WTC11 (cell line): ENCODE measurements at places on chromosomes 6 and 20.

GRCh38 chr20:45344168-45344860 is 3.9 kb downstream of the SDC4 start:
- peaks cover 5% of the 10 kb centered on the region for H3K36me3 ChIP-seq
- no peak overlapping the region; the same call in 1 of the 2 replicates for H3K4me3 ChIP-seq
- peaks cover 83% of the 10 kb centered on the region for H3K4me1 ChIP-seq
- no peaks in the 10 kb centered on the region for H3K27me3 ChIP-seq

GRCh38 chr6:17027441-17027840 is 74.4 kb upstream of the STMND1 start:
- H3K4me3 ChIP-seq = no peak overlapping the region
- no peaks in the 10 kb centered on the region; the same call in 1 of the 2 replicates for H3K27me3 ChIP-seq
- peaks cover 10% of the 10 kb centered on the region for H3K4me1 ChIP-seq
- H3K36me3 ChIP-seq = peaks cover 21% of the 10 kb centered on the region
- DNase-seq = no peak
- no peak overlapping the region for H3K27ac ChIP-seq

- H3K4me3 ChIP-seq = no peak overlapping the region
- H3K27ac ChIP-seq = no peak overlapping the region
- no peaks in the 10 kb centered on the region; the same call in 1 of the 2 replicates for H3K27me3 ChIP-seq
These were observed 83.1 kb downstream of the IYD start for GRCh38 chr6:150451807-150452427.

- no peak for DNase-seq
- H3K27ac ChIP-seq = no peak overlapping the region
- no peaks in the 10 kb centered on the region for H3K36me3 ChIP-seq
- no peak overlapping the region for H3K4me3 ChIP-seq
- H3K4me1 ChIP-seq = peaks cover 19% of the 10 kb centered on the region
These were observed 3.4 kb upstream of the RNF217 start for GRCh38 chr6:124958759-124959354.

GRCh38 chr6:160667639-160668481 is 3.8 kb upstream of the LPA start:
- H3K36me3 ChIP-seq = no peaks in the 10 kb centered on the region
- peaks cover 2% of the 10 kb centered on the region for H3K4me1 ChIP-seq

DNA sequence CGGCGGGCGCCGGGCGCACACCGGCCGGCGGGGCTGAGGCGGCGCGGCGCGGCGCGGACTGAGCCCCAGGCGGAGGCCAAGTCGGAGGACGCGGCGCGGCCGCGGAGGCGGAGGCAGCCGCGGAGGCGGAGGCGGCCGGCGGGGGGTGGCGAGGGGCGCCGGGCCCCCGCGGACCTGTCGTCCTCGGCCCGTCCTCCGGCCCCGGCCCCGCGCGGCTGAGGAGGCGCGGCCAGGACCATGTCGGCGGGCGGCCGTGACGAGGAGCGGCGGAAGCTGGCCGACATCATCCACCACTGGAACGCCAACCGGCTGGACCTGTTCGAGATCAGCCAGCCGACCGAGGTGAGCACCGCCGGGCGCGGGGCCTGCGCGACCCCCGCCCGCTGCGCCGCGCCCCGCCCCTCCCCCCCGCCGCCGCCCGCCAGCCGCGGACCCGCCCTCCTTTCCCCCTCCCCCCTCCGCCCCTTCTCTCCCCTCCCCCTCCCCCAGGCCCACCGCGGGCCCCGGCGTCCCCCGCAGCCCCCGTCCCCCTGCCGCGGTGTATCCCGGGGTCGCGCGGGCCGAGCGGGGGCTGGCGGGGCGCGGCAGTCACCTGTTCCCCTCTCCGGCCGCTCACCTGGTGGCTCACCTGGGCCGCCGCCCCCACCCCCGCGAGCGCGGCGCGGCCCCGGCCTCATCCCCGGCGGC is at the start of gene AFDN:
TSS of gene AFDN (plus strand) at position 16 of the 687 bp plus-strand sequence. CDS start at position 238, 222 bp downstream.
- H3K4me3 ChIP-seq = peak within 1 kb of the TSS; percentile 94
- peaks cover 5% of the 10 kb centered on the region; the same call in 1 of the 2 replicates for H3K27me3 ChIP-seq
- peak; percentile 47 for DNase-seq

- peaks cover 18% of the 10 kb centered on the region for H3K4me1 ChIP-seq
- 0 out of 2 replicates have a peak, but pooled peaks cover under 1% of the 10 kb centered on the region for H3K36me3 ChIP-seq
- no peak overlapping the region for H3K27ac ChIP-seq
- no peaks in the 10 kb centered on the region for H3K27me3 ChIP-seq
- H3K4me3 ChIP-seq = no peak overlapping the region
These were observed 84.5 kb downstream of the SLC16A10 start for GRCh38 chr6:111171577-111172400.

DNA sequence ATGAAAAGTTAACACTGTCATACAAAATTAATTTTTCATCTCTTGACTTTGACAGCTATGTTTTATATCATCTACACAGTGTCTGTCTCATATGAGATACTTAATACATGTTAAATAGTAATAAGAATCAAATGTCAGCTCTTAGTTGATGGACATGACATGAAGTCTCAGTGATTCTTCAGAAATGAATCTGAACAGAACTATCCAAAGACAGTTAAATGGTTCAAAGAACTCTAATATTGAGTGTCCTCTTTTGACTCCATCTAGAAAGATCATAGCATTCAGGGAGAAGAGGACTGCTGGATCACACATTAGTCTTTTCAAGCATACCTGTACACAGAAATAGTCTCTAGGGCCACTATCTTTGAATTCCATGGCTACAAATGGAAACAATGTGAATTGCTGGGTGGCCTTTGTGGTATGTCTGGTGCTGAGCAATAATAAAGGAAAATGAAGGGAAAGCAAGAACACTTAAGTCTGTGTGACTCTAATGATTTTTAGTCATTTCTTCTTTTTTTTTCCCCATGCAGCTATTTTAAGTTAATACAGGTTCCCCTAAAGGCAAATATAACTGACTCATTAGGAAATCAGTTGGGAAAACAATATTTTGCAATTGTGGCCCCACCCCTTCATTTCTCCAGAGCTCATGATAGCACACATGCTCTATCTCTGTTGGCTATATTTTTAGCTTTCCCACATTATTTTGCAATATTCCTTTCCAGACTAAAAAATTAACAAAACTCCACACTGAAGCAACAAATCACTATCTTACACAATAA is 367.5 kb downstream of the GRIK2 start:
- no peaks in the 10 kb centered on the region for H3K27me3 ChIP-seq
- H3K36me3 ChIP-seq = no peaks in the 10 kb centered on the region
- H3K27ac ChIP-seq = no peak overlapping the region
- H3K4me1 ChIP-seq = peaks cover 47% of the 10 kb centered on the region
- no peak overlapping the region for H3K4me3 ChIP-seq
- DNase-seq = no peak

- no peaks in the 10 kb centered on the region for H3K27me3 ChIP-seq
- H3K36me3 ChIP-seq = no peaks in the 10 kb centered on the region
- peaks cover 25% of the 10 kb centered on the region for H3K4me1 ChIP-seq
- H3K27ac ChIP-seq = peak overlapping the region; percentile 47; the same call in 1 of the 2 replicates
- H3K4me3 ChIP-seq = no peak overlapping the region
These were observed 67.2 kb upstream of the DEFB112 start for GRCh38 chr6:50116797-50117542.

- H3K27me3 ChIP-seq = no peaks in the 10 kb centered on the region; the same call in none of the 2 replicates
- H3K36me3 ChIP-seq = no peaks in the 10 kb centered on the region
- no peak for DNase-seq
These were observed 153.2 kb upstream of the TOP1 start for GRCh38 chr20:40875116-40876085.

DNA sequence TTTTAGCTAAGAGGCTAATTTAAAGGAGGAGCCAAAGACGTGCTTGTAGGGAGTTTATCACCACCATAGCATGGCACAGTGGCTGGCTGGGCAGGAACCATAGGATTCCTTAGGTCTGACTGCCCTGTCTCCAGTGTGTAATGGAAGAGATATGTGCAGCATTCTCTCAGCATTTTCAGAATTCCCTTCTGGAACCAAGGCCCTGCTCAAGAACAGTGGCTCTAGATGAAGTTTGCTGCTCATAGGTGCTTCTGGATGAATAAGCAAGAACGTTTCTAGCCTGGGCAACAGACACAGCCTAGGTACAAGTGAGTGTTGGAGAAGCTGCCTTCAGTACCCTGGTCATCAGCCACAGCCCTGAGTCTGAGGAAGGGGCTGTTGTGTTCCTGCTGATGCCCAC is 69.1 kb downstream of the LCA5 start:
- peaks cover 20% of the 10 kb centered on the region for H3K4me1 ChIP-seq
- no peaks in the 10 kb centered on the region for H3K36me3 ChIP-seq
- no peak for DNase-seq
- H3K4me3 ChIP-seq = no peak overlapping the region
- no peaks in the 10 kb centered on the region for H3K27me3 ChIP-seq
- no peak overlapping the region for H3K27ac ChIP-seq

- H3K4me1 ChIP-seq = no peaks in the 10 kb centered on the region
- H3K4me3 ChIP-seq = no peak overlapping the region
- no peak overlapping the region for H3K27ac ChIP-seq
- DNase-seq = peak; percentile 22
- no peaks in the 10 kb centered on the region for H3K27me3 ChIP-seq
- H3K36me3 ChIP-seq = no peaks in the 10 kb centered on the region; the same call in 1 of the 2 replicates
These were observed 346.5 kb upstream of the PLCB4 start for GRCh38 chr20:8722277-8722928.

DNA sequence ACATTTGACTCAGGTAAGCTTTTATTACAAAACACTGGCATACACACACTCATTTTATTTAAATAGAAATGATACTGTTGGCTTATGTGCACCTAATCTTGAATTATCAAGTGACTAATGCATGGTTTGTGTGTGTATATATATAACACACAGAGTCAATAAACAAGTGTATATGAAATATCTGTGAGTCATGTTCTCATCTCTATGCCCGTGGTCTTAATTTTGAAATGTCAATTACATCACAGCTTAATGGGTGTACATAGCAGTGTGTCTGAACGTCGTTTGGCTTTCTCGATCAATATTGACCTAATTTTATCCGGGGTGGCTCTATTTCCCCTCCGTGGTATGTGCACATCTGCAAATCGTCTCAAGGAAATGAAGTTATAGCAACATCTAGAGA is 104.0 kb upstream of the ZFP64 start:
- DNase-seq = no peak
- no peaks in the 10 kb centered on the region; the same call in 1 of the 2 replicates for H3K27me3 ChIP-seq
- H3K4me3 ChIP-seq = no peak overlapping the region
- H3K4me1 ChIP-seq = no peaks in the 10 kb centered on the region
- no peaks in the 10 kb centered on the region for H3K36me3 ChIP-seq
